Inflammatory macrophage treated with lipopolysaccharide for 4 hours (primary cell): ENCODE measurements at places on chromosomes 1 and 21.

GRCh38 chr1:162009501-162010174 is 14.0 kb downstream of the OLFML2B start:
- no peak for DNase-seq

DNA sequence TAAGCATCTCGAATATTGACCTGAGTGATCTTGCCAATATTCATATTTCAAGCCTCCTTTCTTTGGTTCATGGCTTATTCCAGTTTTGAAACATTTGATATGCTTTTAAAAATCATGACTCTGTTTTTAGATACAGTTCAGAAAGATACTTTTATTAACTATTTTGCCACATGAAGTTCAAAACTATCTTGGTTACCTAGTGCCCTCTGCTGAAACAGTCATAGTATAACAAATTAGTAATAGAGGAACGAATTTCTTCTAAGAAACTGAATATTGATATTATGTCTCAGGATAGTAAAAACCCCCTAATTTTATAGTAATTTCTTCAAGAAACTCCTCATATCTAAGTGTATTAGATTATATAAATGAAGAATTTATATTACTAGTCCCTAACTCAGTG is 52.6 kb upstream of the RC3H1 start:
- peak; percentile 24 for DNase-seq

DNA sequence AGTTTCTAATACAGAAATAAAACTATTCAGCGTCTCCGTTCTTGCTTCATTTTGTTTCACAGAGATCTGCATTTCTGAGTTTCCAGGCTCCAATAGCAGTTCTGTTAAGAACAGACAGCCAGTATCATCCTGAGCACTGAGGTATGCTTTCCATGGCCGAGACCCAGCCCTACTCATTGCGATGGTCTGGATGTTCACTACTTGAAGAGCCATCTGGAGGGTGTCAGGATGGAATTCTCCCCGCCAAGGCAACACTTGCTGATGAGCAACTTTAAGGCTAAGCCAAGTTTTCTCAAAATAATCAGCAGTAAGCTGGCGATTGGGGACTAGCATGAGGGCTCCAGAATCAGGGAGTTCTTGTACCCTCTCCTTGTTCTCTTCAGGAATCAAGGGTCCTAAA is 7.7 kb upstream of the BCL2L15 start:
- DNase-seq: no peak

GRCh38 chr1:46171871-46172270 is 3.0 kb upstream of the TSPAN1 start:
- DNase-seq: no peak

DNA sequence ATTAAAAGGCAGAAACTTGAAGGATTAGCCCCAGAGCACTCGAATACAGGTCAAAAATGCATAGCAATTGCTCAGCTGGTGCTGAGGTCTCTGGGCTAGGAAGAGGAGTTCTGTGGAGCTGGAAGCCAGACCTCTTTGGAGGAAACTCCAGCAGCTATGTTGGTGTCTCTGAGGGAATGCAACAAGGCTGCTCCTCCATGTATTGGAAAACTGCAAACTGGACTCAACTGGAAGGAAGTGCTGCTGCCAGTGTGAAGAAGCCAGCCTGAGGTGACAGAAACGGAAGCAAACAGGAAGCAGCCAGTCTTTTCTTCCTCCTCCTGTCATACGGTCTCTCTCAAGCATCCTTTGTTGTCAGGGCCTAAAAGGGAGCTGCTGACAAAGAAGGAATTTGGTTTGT is 233.4 kb upstream of the FGGY start:
- no peak for DNase-seq

GRCh38 chr1:201880928-201881571 is 7.6 kb upstream of the SHISA4 start:
- DNase-seq: peak; percentile 10

DNA sequence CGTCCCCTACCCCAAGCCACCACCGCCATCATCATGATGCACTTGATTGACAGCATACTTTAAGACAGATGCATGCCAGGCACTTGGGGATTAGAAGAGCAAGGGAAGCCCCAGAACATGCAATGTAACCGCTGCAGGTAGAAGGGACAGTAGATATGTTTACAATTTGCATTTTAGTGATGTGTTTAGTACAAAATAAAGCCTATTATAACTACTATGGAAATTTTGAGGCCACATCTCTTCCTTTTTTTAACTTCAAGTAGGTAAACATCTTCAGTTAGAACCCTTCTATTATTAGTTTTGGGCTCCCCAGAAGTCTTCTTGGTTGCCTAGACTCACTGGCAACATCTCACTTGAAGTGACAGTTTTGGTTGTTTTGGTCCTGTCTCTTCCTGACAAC is 25.3 kb downstream of the CR1L start:
- DNase-seq: no peak

DNA sequence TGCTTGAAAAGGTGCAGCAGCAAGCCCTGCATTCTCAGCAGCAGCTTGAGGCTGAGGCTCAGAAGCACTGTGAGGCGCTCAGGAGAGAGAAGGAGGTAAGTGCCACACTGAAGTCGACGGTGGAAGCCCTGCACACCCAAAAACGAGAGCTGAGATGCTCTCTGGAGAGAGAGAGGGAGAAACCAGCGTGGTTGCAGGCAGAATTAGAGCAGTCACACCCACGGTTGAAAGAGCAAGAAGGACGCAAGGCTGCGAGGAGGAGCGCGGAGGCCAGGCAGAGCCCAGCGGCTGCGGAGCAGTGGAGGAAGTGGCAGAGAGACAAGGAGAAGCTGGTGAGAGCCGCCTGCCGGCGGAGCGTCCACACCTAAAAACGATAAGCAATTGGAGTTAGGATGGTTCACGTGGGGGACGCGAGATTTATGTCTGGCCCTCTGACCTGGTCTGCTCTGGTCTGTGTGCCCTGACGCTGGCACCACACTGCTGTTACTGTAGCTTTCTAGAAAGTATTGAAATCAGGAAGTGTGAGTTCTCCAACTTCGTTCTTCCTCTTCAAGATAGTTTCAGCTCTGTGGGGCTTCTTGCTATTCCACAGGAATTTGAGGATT is 26.7 kb upstream of the DIP2A start:
- peak; percentile 62 for DNase-seq

DNA sequence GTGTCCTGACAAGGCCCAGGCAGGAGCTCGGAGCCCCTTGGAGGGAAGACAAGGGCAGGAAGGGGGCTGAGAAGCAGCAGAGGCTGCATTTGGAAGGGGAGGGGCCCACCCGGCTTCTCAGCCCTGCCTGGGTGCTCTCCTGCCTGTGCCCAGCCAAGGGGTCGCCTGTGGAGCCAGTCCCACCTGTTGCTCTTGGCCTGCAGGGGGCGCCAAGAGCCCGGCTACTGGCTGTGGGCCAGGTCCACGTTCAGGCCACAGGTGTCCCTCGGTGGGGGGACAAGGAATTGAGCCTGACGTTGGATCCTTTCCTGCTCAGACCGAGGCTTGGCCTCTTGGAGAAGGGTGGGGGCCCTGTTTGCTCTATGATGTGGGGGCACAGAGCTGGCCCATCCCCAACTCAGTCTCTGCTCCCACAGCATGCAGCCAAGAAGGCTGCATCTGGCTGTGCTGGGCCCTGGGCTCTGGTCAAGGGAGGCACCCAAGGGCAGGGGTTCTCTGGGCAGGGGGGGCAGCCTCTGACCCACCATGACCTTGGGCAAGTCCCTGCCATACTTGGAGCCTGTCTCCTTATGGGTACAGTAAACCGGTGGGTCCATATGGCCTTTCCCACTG is 10.9 kb downstream of the WNT4 start:
- peak; percentile 29 for DNase-seq

GRCh38 chr1:152997901-152998300 is 3.6 kb upstream of the SPRR3 start:
- no peak for DNase-seq

DNA sequence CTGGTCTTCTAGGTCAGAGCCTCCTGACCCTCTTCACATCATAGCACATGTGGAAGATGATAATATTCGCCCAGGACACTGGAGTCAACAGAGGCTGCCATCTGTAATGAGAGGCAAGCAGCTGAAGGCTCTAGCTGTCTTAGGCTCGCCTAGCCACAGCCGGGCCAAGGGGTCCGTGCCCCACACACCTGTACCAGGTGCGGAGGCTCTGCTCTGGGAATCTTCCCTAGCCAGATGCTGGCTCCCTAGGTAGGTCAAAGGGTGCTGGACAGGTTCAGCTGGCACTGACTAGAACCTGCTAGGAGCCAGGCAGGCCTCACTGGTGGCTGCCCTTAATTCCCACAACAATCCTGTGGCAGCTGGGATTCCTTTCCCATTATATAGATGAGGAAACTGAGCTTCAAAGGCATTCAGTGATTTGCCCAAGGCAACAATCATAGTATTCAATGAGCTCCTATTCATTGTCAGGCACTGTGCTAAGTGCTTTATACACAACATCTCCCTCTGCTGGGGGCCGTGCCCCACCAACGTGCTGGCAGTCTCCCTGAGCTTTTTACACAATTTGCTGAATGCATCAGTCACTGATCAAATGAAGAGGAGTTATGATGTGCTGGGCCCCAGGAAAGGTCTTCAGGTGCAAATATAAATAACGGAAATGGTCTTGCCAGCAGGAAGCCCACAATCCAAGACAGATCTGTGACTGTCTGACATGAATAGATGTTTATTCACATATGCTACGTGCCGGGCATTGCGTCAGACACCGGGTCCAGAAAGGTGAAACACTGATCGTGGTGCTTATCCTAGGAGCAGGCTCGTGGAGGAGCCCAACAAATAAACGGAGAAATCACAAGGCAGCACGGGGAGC is 58.0 kb downstream of the DDX20 start:
- no peak for DNase-seq

DNA sequence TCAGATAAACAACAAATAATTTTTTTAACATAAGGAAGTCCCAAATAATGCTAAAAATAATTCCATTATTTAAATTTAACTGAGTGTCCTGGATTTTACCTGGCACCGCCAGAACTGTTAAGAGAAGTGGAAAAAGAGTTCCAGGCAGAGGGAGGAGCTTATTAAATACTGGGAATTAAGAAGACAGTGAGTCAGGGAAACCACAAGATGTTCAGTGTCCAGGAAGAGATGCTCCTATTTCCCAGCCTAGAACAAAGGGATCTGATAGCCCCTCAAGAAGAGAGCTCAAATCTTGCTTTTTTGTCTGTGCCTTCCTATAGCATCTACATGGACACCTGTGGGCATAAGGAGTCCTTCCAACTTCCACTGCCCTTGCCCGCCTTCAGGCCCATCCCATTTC is 85.9 kb downstream of the PGM1 start:
- DNase-seq: no peak

DNA sequence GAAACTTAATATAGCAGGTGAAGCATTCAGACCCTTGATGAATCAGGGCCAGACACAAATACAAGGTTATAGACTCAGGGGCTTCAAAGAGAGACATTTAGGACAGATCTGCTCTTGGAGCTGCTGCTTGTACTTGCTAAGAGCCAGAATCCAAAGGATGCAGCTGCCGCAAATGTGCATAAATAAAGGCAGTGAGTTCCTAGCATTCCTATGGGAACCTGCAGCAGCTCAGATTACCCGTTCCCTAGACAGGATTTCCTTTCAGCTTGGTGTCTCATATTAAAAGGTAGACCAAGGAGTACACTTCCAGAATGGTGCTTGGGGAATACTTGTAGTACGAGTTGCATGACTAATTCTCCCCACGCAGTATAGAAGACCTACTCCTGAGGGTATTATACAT is 9.7 kb upstream of the LRRC53 start:
- no peak for DNase-seq

DNA sequence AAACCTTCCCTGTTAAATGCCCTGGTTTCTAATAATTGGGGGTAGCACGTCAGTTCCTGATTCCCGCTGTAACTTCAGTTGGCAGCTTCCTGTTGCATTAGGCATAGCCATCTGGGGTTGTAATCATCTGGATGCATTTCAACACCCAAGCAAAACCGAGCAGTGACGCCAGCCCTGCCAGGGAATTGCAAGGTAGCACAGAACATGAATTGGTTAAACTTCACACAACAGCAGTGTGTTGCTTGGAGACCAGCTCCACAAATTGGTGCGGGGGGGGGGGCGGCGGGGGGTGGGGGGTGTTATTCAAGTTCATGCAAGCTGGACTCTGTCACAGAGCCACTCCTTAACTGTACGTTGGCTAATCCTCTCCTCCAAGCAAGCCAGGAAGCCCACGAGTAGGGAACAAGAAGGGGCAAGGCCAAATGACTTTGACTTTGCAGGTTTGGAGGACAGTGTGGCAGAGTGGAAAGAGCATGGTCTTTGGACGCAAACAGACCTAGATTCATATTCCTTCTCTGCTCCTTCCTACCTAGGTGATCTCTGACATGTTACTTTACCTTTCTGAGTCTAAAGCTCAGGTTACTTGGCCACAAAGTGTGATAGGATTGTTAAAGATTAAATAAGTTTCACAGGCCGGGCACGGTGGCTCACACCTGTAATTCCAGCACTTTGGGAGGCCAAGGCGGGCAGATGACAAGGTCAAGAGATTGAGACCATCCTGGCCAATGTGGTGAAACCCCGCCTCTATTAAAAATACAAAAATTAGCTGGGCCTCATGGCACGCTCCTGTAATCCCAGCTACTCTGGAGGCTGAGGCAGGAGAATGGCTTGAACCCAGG is 4.7 kb downstream of the LAX1 start:
- peak; percentile 94 for DNase-seq

GRCh38 chr21:38850277-38850951 is 44.7 kb downstream of the ETS2 start:
- DNase-seq: no peak

- DNase-seq: no peak
Observed at GRCh38 chr1:199084293-199084692, 445.5 kb downstream of the PTPRC start.

DNA sequence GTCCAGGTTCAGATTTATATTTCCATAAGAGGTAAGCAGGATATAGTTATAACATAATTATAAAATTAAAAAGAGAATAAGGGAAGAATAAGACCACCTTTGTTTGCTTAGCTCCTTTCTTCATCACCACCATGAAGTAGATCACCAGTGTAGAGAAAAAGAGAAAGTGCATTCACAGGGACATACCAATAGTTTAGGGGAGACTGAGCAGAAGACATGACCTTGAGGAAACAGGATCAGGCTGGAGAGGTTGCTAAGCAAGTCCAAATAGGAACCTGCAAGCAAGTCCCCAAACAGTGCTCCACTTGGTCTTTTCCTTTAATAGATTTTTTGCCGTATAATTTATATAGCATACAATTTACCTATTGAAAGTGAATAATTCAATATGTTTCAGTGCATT is 63.0 kb downstream of the KCNT2 start:
- DNase-seq: no peak

DNA sequence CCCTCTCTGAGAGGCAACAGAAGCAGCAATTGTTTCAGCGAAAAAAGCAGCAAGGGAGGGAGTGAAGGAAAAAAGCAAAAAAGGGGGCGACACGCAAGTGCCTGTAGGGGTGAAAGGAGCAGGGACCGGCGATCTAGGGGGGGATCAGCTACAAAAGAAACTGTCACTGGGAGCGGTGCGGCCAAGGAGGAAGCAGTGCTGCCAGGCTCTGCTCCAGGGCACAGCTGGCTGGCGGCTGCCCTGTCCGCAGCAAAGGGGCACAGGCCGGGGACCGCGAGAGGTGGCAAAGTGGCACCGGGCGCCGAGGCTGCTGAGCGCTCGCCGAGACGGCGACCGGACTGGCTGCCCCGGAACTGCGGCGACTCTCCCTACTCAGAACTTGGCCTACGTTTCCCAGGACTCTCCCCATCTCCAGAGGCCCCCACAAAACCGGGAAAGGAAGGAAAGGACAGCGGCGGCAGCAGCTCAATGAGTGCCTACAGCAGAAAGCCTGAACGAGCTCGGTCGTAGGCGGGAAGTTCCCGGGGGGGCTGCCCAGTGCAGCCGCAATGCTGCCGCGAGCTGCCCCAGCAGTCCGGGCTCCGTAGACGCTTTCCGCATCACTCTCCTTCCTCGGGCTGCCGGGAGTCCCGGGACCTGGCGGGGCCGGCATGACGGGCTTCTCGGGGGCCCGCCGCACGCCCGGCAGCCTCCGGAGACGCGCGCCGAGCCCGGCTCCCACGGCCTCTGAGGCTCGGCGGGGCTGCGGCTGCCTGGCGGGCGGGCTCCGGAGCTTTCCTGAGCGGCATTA is 1.0 kb upstream of the CDKN2C start:
- peak; percentile 45 for DNase-seq
